Activated naive CD4-positive, alpha-beta T cell treated with Interleukin-2 at 50 U/mL for 16 hours (primary cell): ENCODE measurements at places on chromosomes 5 and 9.
A peak's percentile ranks its signal among the peaks of the same experiment; 100 is the strongest.

DNA sequence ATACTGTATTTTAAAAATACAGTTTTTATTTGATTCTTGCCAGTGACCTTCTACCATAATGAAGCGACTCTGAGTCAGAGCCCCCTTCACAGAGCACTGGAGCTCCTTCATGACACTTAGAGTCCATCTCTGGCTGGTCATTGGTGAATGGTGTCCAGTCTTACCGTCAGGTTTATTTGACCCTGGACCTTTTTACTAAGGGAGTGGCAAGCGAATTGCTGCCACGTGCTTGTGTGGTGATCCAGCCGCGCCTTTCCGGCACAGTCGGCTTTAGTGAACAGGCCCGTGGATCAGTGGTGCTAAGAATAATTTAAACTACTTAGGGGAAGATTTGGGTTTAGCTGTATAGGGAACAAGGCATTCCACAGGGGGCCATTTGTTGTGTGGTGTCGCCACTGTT lies 48.5 kb downstream of the PRRC2B start:
- no peak for DNase-seq

DNA sequence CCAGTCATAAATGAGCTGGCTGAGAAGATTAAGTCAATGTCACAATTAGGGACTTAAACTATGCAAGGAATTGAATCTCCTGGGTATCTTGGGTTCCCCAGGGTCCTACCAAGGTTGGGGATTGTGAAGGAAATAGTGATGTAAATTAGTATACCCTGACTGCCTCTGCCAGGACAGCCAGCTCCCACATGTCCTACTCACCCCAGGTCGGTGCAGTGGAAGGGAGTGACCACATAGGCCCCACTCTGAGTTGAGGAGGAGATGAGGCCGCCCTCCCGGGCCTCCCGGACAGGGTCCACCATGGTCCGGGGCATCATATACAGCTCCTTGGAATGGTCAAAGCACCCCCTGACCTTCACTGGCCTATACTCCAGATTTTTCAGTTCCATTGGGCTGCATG lies 2.7 kb downstream of the SURF1 start:
- no peak for DNase-seq

- DNase-seq = no peak
Observed at GRCh38 chr9:81239388-81239787, 450.0 kb downstream of the TLE1 start.

- DNase-seq = peak; percentile 51
Observed at GRCh38 chr5:151772029-151772845, 483 bp downstream of the G3BP1 start.

DNA sequence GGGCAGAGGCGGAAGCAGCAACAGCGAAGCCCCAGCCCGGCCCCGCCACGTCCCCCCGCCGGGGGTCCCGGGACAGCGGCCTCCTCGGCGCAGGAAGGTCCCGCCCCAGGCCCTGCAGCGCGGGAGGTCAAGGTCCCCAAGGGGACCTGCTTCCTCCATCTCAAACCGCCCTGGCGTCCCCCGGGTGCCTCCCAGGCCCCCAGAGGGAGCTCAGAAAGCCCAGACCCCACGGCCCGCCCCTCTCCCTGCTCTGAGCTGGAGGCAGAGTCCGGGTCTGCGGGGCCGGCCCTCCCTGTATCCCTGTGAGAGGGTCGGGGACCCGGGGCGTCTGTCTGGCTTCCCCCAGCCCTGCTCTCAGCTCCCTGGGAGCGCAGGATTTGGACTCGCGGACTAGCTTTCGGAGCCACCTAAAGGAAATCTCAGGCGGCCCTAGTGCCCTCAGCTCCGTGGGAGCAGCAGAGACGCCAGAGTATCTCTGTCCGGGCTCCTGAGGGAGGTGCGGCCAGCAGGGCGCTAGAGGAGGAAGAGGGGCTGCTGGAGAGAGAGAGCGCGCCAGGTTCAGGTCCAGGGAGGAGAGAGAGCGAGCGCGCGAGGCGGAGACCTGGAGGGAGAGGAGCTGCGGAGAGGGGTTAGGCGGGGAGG lies 30.7 kb downstream of the EXOC3 start:
- peak; percentile 26 for DNase-seq

DNA sequence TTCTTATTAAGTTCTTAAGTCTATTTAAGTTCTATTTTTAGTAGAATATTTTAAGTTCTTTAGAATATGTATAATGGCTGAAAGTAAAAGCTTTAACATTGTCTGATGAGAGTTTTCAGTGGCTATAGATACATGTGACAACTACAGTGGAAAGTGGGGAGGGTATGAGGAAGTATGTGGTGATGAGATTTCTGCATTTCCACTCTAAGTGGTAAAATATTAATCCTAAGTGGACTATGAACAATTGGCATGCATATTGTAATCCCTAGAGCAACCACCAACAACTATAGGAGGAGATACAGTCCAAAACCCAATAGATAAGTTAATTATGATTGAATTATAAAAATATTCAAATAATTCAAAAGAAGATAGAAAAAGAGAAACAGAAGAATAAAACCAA lies 183.6 kb downstream of the GADD45G start:
- no peak for DNase-seq

- no peak for DNase-seq
Observed at GRCh38 chr5:56585461-56585860, 229.9 kb upstream of the MAP3K1 start.
